ENCODE measurements at places on chromosomes 7 and 10.

- no peak for DNase-seq
These were observed 135.0 kb downstream of the MBL2 start for GRCh38 chr10:52637592-52637991.

- DNase-seq = no peak
These were observed 374.8 kb downstream of the LRMDA start for GRCh38 chr10:75806186-75806585.

- no peak for DNase-seq
These were observed 260.1 kb downstream of the BICC1 start for GRCh38 chr10:58772758-58773157.

DNA sequence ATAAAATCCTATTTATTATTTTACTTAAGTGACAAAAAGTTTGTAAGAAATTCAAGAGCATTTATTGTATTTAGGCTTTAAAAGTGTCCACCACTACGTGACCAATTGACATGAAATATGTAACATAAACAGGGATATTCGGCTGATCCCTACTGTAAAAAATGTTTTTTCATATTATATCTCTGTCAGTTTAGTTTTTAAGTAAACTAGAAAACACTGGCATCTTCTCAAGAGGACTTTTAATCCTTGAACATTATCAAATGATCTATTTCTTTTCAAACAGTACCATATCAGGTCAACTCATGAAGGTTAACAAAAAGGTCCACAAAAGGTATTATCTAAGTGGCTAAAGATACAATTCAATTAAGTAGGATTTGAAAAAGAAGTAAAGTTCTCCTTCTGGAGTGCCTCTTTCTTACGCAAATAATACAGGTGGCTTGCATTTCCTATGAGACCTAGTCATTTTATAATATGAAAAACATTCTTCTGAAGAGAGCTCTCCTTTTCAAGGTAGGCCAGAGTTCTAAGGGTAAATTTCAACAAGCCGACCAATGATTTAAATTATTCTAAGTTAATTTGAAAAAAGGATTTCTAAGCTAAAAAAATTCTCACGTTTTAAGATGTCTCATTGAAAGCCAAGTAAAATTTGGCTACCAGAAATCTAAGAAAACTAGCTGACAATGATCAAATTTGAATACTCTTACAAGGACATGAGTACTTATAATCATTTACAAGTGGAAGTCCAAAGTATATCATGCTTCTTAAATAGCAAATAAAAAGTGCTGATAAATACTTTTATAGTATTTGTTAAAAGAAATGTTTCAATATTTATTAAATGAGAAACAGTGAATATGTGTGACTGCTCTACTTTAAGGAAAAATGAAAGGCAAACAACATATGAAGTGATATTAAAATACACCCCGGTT, 133.5 kb downstream of the NRBF2 start:
- DNase-seq = no peak

GRCh38 chr10:71079761-71080380, 132.5 kb upstream of the UNC5B start:
- DNase-seq = no peak

DNA sequence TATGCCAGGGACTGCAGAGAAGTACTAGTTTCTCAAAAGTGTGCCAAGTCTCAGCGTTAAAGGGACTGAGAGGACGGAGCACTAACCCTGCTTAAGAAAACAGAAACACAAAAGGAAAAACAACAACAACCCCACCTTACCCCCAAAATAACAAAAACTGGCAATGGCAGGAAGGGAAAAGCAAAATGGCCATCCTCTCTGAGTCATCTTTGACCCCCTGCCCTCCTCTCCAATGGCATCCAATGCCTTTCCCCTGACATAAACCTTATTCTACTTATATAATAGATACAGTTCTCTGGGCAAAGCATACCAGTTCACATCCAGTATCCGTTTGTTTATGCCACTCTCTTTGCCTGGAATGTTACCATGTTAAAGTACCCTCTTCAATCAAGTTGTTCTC, 1.6 kb downstream of the POLR1F start:
- no peak for DNase-seq

GRCh38 chr10:119597405-119598186, 832 bp upstream of the TIAL1 start:
- peak; percentile 7 for DNase-seq

- no peak for DNase-seq
These were observed 384.4 kb downstream of the PARD3 start for GRCh38 chr10:34430685-34431084.

DNA sequence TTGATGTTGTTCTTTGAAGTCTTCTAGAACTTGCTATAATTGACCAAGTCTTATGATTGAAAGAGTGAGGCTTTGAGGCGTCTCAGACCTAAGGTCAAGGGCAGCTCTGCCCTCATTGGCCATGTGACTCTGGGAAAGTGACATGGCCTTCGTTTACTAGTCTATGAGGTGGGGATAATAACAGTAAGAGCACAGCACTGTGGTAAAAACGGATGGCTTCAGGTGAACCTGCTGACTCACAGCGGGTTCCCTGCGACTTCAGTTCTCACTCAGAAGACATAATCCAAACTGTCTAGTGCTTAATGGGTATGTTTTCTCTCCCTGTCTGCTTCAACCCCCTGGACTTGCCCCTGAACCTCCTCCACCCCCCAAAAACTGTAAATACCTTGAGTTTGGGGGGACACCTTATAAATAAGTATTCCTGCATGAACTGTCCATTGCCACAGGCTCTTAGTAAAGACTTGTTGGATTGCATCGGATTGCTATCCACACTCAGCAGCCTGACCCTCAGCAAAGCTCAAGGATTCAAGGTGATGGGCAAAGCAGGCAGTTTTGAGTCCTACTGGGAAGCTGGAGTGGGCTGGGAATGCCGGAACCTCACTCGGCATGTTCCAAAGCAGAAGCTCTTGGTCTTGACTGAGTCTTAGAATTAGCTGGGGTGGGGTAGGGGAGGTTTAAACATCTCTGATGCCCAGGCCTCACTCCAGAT, 304.6 kb downstream of the KLF6 start:
- DNase-seq = no peak

DNA sequence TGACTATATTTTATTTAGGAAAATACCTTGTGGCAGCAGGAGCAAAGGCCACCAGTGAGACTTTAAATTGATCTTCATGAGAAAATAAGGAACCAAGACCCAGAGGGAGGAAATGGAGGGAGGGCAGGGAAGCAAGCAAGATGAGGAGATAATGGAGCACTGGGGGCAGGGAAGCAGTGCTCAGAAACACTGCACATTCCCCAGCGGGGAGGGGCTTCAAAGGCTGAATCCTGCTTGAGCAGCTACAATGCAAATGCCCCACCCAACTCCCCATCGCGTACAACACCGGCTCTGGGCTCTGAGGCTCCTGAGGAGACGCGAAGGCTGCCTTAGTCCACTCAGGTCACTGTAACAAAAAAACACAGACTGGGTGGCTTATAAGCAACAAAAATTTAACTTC, 503.8 kb downstream of the GRID1 start:
- no peak for DNase-seq

DNA sequence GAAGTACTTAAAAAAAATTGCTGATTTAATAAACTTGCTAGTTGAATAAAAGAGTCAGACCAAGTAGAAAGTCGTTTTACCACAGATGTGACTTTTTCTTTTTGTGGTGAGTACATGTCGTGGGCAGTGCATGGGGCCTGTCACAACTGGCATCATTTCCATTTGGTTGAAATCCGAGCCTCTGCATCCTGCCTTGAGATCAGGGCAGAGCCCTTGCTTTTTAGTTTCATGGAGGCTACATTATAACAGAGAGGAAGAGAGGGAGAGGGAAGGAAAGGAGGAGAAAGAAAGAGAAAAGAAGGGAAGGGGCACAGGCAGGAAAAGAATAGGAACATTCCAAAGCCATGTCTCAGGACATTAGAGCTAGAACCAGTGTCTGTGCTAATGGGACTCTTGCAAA, 20.4 kb upstream of the INSYN2A start:
- DNase-seq = no peak

DNA sequence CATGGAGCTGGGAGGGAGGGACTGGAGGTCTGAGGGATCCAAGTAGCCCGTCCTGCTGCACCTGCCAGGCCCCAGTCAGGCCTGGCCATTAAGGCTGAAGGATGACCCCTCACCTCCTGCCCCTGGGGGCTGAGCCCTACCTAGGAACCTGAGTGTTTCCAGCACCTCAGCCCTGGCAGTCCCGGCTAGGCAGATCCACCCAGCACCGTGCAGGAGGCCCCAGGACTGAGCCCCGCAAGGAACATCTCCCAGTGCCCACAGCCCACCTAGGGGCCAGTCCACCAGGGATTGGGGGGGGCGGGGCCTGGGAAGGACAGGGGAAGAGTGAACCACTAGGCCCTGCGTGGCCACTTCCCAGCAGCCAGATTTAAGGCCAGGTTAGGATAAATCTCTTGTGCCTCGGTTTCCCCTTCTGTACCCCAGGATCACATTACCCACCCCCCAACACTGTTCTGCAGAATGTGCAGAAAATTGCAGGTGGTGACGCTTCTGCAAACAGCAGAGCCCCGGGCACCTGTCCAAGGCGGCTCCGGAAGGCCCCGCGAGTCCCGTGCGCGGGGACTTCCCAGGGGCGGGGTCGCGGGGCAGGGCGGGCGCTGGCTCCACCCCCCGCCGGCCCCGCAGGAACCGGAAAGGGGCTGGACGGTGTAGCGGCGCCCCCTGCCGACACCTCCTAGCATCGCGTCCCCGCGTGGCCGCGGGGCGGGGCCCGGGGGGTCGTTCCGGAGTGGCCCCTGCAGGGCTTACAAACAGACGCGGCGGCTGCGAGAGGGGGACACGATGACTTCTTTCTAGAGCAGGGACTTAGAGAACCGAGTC, 55.9 kb downstream of the PWWP2B start:
- DNase-seq = peak; percentile 79

DNA sequence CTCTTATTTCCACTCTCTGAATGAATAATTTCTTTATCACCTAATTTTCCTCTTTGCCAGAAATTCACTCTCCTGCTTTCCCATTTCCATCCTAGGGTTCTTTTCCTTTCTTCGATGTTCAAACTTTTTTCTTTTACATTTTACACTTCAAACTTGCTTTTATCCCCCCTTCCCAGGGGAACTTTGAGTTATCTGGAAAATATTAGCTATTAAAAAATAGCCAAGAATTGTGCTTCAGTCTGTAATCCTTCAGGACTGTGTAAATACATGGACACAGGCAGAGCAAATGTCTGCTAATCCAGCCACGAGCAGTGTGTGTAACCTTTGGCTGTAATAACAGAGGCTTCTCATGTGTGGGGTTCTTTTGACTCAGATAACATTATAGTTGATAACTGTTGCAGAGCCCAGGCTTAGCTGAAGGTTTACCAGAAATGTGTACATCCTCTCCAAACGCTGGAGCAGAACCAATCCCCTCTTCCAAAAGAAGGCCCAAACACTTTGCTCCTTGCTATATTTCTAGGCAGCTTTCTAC, 4.6 kb downstream of the ASB4 start:
- no peak for DNase-seq

GRCh38 chr10:98424295-98425254, 9.6 kb upstream of the PYROXD2 start:
- DNase-seq = no peak

DNA sequence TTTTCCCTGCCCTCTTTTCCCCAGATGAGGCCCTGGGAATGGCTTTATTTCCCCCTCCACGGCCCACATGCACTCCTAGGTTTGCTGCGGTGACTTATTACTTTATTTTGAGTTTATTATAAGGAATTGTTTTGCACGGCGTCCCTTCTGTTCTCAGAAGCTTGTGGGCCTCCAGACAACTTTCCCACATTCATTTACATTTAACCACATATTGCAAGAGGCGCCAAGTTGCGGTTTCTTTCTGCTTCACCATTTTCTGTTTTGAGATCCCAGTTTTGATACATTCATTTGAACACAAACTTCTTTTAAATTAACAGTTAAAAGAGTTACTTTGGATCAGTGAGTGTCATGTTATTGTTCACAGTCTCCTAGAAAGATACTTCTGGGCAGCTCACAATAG, 532.5 kb upstream of the MGMT start:
- no peak for DNase-seq

DNA sequence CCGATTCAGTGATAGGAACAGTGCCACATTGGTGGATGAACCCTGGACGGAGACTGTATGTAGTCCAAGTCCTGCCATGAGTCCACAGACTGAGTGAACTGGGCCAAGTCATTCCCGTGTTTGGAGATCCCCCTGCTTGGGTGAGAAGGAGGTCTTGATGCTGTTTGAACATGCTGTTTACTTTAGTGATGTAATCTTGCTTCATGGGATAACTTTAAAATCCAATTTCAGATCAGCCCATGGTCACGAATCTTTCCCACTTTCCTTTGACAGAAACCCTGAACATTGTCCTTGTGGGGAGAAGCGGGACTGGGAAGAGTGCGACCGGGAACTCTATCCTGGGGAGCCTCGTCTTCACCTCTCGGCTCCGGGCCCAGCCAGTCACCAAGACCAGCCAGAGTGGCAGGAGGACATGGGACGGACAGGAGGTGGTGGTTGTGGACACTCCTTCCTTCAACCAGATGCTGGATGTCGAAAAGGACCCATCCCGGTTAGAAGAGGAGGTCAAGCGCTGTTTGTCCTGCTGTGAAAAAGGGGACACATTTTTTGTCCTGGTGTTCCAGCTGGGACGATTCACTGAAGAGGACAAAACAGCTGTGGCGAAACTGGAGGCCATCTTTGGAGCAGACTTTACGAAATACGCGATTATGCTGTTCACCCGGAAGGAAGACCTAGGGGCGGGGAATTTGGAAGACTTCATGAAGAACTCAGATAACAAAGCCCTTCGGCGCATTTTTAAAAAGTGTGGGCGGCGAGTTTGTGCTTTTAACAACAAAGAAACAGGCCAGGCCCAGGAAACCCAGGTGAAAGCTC, 26.6 kb downstream of the GIMAP8 start:
- DNase-seq = no peak

GRCh38 chr10:91215384-91215783, 5.1 kb upstream of the PCGF5 start:
- no peak for DNase-seq

DNA sequence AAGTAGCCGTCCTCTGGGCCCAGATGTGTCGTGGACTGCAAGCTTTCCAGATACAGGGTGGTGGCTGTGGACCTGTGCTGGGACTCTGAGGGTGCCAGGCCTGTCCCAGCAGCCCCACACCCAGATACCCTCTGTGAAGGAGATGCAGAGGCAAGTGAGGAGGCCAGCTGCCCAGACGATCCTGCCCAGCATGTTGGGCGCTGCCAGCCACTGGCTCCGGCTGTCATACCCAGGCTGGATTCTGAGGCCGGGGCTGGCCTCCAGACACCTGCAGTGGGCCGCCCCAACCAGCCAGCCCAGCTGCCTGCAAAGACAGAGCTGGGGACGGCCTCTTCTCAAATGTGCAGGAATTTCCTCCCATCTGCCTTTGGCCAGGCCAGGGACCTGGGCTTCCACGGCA, 39.1 kb upstream of the EBF3 start:
- DNase-seq = no peak

GRCh38 chr7:15764010-15764409, 77.5 kb upstream of the MEOX2 start:
- no peak for DNase-seq

GRCh38 chr10:308572-309085, 173.4 kb downstream of the ZMYND11 start:
- no peak for DNase-seq
